Activated CD4-positive, alpha-beta T cell treated with anti-CD3 and anti-CD28 coated beads, Interleukin-10, Interleukin-2, amounts not matched to agents 100 ng/mL and 50 ng/mL, durations not matched to agents 16 hours and 8 hours (primary cell): ENCODE measurements at places on chromosomes 6 and 20.

- DNase-seq = no peak
Observed at GRCh38 chr6:18350271-18350670, 36.9 kb upstream of the RNF144B start.

- no peak for DNase-seq
Observed at GRCh38 chr6:101689156-101689555, 295.6 kb downstream of the GRIK2 start.

GRCh38 chr20:56765172-56766073 is 136.3 kb downstream of the TFAP2C start:
- DNase-seq = no peak

- no peak for DNase-seq
Observed at GRCh38 chr6:125658136-125658535, 91.3 kb upstream of the HEY2 start.

DNA sequence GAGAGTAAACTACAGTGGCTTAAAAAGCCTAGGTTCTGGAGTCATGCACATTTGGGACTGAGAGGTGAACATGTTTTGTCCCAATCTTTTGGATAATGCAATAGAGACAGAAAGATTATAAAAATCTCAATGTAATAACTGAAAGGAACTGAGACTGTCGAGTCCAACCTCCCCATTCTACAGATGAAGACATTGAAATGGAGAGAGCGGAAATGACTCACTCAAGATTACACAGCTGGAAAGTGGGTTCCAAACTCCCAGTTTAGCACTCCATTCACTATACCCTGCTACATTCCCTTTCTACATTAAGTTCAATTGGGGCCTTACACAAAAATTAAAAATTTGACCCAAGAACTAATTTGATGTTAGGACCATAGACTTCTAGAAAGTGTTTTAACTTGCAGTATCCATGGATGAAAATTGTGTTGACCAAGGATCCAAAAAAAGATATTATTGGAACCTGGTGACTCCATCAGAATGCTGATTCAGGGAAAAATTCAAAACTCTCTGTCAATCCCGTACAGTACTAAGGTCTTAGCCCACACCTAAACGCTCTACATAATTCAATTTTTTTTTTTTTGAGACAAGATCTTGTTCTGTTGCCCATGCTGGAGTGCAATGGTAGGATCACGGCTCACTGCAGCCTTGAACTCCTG is 1.5 kb upstream of the ILRUN start:
- peak; percentile 40 for DNase-seq

GRCh38 chr6:122388945-122389344 is 10.5 kb upstream of the HSF2 start:
- DNase-seq = no peak

DNA sequence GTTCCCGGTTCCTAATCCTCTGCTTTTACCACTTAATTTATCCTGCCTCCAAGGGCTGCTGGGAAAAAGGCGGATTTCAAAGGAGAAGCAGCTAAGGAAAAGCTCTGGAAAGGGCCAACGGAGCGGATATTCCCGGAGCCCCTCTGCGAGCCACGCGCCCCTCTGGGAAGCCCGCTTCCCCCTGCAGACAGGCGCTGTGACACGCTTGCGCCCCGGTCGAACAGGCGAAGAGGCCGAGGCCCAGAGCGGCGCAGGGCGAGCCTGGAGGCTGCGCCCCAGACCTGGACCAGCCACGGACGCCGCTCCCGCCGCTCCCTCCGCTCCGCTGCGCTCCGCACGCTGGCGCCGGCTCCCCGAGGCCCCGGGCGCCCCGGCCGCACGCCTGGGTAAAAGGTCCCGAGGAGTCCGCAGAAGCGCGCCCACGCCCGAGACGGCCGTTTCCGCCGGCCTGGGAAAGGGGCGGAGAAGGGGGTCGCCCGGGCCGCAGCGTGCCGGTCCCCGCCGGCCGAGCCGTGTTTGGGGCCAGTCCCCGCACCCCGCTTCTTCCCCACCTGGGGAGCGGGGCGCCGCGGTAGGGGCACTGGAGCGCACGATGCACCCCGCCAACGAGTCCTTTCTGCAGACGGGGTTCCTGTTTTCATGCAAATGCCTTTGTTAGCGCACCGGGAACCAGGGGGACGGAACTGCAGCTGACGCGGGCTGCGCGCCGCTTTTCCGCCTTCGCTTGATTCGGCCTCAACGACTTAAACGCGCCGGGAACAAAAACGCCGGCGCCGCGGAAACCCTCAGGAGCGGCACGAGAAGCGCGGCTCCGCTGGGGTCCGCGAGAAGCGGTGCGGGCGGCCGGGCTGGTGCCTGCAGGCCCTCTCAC is 91.9 kb upstream of the SIRPA start:
- peak; percentile 8 for DNase-seq

GRCh38 chr6:90521955-90522354 is 64.9 kb downstream of the MAP3K7 start:
- no peak for DNase-seq

DNA sequence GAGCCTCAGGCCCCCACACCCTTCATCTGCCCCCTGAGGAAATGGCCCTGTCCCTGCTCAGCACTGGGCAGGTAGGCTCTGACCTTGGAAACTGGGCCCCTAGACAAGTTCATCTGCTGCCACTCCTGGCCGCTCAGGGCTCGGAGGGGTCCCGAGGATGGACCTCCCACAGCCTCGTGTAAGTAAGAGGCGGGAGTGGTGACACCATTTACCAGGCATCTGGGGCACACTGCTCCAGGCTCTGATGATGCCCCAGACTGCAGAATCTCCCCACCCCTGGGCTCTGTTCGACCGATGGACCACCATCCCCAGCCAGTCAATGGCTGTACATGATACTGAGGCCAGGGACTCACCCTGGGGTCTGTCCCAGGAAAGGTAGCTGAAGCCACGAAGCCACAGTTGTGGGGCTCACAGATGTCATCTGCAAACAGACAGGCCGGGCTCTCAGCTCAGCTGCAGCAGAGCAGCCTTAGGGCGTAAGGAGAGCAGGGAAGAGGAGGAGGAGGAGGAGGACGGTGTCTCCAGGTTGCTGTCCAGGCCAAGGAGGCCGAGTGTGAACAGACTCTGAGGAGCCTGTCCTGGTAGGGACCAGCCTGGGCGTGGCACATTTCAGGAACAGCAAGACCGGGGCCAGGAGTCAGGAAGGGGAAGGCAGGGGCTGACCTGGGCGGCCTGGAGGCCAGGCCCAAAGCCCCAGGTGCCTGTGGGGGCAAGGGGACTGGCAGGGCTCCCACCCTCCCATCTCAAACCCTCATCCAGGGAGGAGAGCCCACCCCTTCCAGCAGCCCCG is 300.4 kb downstream of the TAF4 start:
- no peak for DNase-seq

GRCh38 chr6:150083839-150084238 is 14.9 kb upstream of the ULBP3 start:
- no peak for DNase-seq

- peak; percentile 35 for DNase-seq
Observed at GRCh38 chr6:42440778-42441696, 10.7 kb downstream of the TRERF1 start.

GRCh38 chr6:17169711-17170110 is 67.9 kb downstream of the STMND1 start:
- no peak for DNase-seq

GRCh38 chr6:156590482-156590881 is 186.7 kb upstream of the ARID1B start:
- no peak for DNase-seq

- DNase-seq = no peak
Observed at GRCh38 chr6:131966443-131966842, 15.3 kb upstream of the CCN2 start.

GRCh38 chr20:10946124-10946880 is 272.5 kb upstream of the JAG1 start:
- no peak for DNase-seq

DNA sequence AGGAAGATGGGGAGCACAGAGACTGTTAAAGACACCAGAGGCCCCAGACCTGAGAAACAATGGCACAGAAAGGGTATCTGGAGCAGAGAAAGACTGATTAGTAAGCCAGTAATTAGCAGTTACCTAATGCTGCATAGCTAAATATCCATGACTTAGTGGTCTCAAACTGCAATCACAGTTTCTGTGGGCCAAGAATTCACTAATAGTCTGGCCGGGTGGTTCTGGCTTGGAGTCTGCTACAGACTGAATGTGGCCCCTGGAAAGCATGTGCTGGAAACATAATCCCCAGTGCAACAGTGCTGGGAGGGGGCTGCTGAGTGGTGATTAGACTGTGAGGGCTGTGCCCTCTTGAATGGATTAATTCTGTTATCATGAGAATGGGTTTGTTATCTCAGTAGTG is 54.1 kb upstream of the VSX1 start:
- DNase-seq = no peak

GRCh38 chr6:47379328-47379727 is 69.6 kb upstream of the TNFRSF21 start:
- DNase-seq = no peak

DNA sequence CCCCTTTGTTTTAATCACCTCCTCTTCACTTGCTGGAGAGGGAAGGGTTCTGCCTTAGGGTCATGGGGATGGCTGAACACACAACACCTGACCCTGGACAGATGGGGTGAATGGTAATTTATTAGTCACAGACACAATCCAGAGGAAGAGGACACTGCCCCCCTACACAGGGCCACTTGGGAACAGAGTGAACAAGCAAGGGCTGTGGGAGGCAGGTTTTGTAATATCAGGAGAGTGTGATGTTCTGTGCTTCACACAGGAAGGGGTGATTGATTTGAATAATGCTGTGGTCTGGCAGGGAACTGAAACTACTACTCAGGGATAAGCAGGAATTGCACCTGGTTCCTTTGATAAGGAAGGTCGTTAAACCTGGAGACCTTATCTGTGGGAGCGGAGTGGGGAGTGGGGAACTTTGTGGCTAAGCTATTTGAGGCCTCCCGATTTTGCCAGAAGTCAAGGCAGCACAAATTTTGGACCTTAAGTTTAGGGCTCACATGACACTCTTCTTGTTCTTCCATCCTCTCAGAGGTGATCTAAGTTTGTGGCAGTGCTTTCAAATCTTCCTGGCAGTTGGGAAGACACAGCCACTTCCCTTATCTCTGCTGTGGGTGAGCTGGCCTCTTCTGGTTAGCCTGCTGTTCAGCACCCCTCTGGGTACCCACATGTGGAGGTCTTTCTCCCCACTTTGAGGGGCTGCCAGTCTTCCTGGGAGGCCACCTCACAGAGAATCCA is 77.8 kb downstream of the CD164 start:
- DNase-seq = peak; percentile 70
